PC-3 (cell line): ENCODE measurements at places on chromosomes 16 and 17.

DNA sequence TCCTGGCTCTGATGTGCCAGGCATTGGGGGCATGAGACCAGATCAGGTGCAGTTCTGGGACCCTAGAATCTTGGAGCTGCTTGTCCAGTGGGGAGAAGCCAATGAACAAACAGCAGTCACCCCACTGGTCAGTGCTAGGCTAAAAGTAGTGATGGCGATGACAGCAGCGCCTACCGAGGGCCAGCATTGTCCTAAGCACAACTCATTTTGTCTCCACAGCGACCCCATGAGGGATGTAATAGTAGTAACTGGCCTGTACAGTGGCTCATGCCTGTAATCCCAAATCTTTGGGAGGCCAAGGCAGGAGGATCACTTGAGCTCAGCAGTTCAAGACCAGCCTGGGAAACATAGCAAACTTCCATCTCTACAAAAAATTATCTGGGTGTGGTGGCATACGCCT lies 6.2 kb downstream of the SMCR8 start:
- H3K36me3 ChIP-seq, result peaks cover 20% of the 10 kb centered on the region
- H3K27me3 ChIP-seq, result no peaks in the 10 kb centered on the region
- DNase-seq, result peak; percentile 36
- H3K27ac ChIP-seq, result no peak overlapping the region
- no peak overlapping the region for H3K4me3 ChIP-seq

DNA sequence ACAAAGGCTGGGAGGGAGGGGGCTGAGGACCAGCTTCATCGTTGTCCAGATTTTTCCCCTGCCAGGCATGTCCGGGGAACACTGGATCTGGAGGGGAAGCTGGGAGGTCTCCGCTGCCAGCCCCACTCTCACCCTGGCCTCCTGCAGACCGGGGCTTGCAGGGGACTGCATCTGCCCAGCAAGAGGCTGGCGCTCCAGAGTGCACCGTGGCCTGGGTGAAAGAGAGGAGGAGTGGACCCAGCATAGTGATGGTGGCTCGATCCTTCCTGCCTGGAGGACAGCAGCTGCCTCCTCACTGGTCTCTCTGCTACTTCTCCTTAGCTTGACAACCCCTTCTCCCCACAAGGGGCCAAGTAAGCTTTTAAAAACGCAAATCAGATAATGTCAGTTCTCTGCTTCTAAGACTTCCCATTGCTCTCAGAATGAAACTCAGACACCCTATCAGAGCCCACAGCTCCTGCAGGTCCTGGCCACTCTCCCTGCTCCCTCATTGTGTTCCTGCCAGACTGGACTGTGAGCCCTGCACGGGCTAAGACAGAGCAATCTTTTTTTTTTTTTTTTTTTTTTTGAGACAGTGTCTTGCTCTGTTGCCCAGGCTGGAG lies 15.0 kb downstream of the CPNE2 start:
- no peaks in the 10 kb centered on the region for H3K36me3 ChIP-seq
- H3K4me3 ChIP-seq, result no peak overlapping the region
- no peaks in the 10 kb centered on the region for H3K4me1 ChIP-seq

DNA sequence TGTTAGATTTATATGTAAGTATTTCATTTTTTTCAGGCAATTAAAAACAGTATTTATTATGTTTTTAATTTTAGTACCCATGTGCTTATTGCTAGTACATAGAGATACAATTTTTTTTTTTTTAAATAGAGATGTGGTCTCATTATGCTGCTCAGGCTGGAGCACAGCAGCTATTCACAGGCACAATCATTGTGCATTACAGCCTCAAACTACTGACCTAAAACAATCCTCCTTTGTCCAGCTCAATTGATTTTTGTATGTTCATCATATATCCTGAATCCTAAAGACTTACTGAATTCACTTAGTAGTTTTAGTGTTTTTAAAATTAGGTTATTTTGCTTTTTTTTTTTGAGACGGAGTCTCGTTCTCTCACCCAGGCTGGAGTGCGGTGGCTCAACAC lies 26.3 kb downstream of the SPECC1 start:
- no peaks in the 10 kb centered on the region for H3K4me1 ChIP-seq
- no peak overlapping the region for H3K27ac ChIP-seq
- H3K4me3 ChIP-seq, result no peak overlapping the region
- H3K27me3 ChIP-seq, result no peaks in the 10 kb centered on the region

DNA sequence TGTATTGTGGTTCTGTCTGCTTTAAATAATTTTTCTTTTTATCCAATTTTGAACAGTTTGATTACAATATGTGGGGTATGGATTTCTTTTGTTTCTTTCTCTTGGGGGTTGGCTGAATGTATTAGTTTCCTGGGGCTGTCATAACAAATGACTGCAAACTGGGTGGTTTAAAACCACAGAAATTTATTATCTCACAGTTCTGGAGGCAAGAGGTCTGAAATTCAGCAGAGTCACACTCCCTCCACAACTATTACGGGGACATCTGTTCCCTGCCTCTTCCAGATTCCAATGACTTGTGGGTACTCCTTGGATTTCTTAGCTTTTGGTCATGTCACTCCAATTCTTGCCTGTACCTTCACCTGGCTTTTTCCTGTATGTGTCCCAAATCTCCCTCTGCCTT lies 23.7 kb downstream of the COX11 start:
- peaks cover 23% of the 10 kb centered on the region for H3K4me1 ChIP-seq
- H3K27ac ChIP-seq, result no peak overlapping the region
- no peak for DNase-seq
- H3K36me3 ChIP-seq, result peaks cover 21% of the 10 kb centered on the region
- no peaks in the 10 kb centered on the region for H3K27me3 ChIP-seq
- no peak overlapping the region for H3K4me3 ChIP-seq

- no peak for DNase-seq
- no peaks in the 10 kb centered on the region for H3K27me3 ChIP-seq
- H3K36me3 ChIP-seq, result no peaks in the 10 kb centered on the region; the same call in 1 of the 2 replicates
- no peak overlapping the region for H3K4me3 ChIP-seq
Observed at GRCh38 chr17:6453279-6454024, 9.2 kb downstream of the PIMREG start.

DNA sequence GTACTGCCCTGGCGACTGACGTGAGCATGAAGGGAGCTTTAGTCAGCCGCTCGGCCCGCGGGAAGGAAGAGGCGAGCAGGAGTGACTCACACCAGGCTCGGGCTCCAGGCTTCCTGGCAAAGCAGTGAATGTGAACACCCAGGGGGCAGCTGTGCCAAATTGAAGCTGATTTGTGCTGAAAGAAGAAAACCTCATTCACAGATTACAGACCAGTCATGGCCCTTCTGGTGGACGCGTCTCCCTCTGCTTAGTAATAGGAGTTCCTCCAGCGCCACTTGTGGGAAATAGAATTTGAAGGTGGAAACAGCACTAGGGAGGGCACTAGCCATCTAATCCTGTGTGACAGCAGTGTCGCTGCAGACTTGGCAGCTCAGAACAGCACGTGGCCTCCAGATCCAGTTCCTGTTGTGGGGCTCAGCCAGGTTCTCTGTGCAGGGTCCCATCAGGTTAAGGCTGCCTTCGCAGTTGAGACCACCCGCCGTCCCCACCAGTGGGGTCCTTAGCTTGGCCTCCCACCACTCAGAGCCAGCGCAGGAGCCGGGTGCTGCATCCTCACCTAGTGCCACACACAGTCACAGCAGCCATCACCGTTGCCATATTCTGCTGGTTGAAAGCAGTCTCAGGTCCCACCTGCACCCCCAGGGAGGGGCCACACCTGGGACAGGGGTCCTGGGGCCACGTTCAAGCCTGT lies 164.5 kb upstream of the CHMP6 start:
- H3K36me3 ChIP-seq, result peaks cover 15% of the 10 kb centered on the region; the same call in 1 of the 2 replicates
- peak overlapping the region; percentile 96 for H3K27ac ChIP-seq

GRCh38 chr17:74579900-74580299 lies 12.2 kb downstream of the CD300LD start:
- no peaks in the 10 kb centered on the region for H3K4me1 ChIP-seq
- no peak overlapping the region for H3K4me3 ChIP-seq

DNA sequence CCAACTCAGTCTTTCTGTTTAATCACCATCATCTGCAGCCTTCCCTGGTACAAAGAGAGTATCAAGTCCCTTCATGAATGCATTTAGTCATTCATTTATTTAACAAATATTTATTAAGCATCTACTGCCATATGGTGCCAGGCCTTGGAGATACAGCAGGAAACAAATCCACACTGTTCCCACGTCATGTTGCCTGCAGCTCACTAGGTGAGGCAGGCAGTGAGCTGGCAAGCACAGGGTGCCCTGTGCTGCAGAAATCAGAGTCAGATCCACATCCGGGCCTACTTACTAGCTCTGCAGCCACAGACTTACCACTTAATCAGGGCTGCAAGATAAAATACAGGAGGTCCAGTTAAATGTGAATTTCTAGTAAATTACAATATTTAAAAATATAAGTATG lies 38.5 kb upstream of the CES5A start:
- no peaks in the 10 kb centered on the region for H3K27me3 ChIP-seq
- no peak for DNase-seq
- H3K4me1 ChIP-seq, result no peaks in the 10 kb centered on the region
- no peak overlapping the region for H3K4me3 ChIP-seq

GRCh38 chr16:88888461-88889387 lies 22.3 kb upstream of the PABPN1L start:
- no peak overlapping the region for H3K4me3 ChIP-seq
- no peaks in the 10 kb centered on the region for H3K36me3 ChIP-seq
- H3K27me3 ChIP-seq, result no peaks in the 10 kb centered on the region
- H3K4me1 ChIP-seq, result no peaks in the 10 kb centered on the region

- peak overlapping the region; percentile 57 for H3K27ac ChIP-seq
- DNase-seq, result peak; percentile 91
- H3K4me1 ChIP-seq, result peaks cover 24% of the 10 kb centered on the region
Observed at GRCh38 chr16:25109643-25110042, 1.9 kb upstream of the LCMT1 start.

- H3K4me1 ChIP-seq, result peaks cover 36% of the 10 kb centered on the region
- peak overlapping the region; percentile 88 for H3K27ac ChIP-seq
- no peaks in the 10 kb centered on the region for H3K36me3 ChIP-seq
- DNase-seq, result peak; percentile 99
- H3K27me3 ChIP-seq, result no peaks in the 10 kb centered on the region
Observed at GRCh38 chr17:65785109-65785508, 223.7 kb upstream of the AXIN2 start.

GRCh38 chr16:912684-913613 lies 57.8 kb downstream of the LMF1 start:
- no peaks in the 10 kb centered on the region for H3K4me1 ChIP-seq
- no peak overlapping the region for H3K27ac ChIP-seq
- no peaks in the 10 kb centered on the region for H3K27me3 ChIP-seq
- H3K4me3 ChIP-seq, result no peak overlapping the region

DNA sequence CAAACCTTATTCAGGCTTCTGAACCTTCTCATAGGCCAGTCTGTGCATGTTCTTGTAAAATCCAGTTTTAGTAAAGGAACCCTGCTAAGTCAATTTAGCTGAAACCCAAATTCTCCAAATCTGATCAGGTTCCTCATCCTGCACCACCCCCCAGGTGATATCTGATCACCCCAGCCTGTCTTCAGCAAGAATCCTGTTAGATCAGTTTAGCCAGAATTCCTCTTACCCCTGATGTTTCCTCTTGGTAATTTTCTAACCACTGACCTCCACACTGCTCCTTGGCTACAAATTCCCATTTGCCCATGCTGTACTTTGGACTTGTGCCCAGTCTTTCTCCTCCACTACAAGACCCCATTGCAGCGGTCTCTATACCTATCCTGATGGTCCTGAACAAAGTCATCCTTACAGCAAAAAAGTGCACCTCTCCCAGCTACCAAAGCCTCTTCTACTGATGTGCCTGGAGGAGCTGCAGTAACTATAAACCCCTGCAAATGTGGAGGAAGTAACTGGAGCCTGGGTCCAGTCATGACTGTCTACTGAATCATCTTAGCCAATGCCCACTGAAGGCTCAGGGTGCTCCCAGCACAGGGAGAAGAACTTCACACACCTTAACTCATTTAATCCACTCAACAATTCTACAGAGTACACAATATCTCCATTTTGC lies 23.8 kb downstream of the TEX14 start:
- H3K4me3 ChIP-seq, result peak overlapping the region; percentile 20; the same call in 1 of the 2 replicates
- H3K27me3 ChIP-seq, result no peaks in the 10 kb centered on the region
- peak; percentile 87 for DNase-seq
- H3K36me3 ChIP-seq, result no peaks in the 10 kb centered on the region

DNA sequence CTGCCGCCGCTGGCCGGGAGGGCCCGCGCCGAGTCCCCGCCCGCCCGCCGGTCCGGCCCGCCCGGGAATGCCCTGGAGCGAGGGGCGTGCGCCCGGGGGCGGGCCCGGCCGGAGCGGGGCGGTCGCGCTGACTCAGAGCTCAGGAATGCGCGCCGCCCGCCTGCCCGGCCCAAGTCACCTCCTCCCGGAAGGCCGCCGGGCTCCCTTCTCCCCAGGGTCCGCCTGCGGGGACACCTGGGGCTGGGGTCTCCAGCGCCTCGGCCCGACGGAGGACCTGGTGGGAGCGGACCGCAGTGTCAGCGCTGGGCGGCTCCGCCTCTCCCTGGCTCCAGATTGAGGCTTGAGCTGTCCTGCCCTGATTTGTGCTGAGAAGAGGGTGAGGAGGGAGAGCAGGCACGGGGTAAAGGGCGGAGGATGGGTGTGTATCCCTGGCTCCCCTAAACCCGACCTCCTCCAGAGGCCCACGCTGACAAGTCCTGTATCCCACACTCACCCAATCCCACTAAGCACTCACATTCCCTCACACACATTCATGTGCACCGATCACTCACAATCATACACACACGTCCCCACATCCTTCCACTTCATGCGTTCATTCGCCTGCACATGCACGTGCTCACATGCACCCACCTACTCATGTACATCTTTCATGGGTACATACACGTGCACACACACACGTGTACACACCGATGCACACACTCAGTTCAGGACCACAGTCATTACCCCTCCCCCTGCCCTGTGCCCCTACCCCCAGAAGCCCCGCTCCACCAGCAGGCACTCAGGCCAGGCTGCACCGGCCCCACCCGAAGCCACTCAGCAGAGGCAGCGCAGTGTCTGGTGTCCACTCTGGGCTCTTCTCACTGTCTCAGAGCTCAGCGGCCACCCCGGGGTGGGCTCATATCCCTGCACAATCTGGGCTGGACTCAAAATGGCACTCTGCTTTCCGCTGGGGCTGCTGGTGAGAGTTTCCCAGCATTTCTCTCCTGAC lies at the start of gene RHBDF1:
Gene RHBDF1 (minus strand): TSS at position 71 of the 988 bp plus-strand sequence. CDS start 7,616 bp downstream, outside the sequence.
- H3K27me3 ChIP-seq, result no peaks in the 10 kb centered on the region
- H3K4me1 ChIP-seq, result peaks cover 43% of the 10 kb centered on the region
- peak within 1 kb of the TSS; percentile 73 for H3K4me3 ChIP-seq
- H3K27ac ChIP-seq, result peak within 1 kb of the TSS; percentile 25
- peak; percentile 63 for DNase-seq

DNA sequence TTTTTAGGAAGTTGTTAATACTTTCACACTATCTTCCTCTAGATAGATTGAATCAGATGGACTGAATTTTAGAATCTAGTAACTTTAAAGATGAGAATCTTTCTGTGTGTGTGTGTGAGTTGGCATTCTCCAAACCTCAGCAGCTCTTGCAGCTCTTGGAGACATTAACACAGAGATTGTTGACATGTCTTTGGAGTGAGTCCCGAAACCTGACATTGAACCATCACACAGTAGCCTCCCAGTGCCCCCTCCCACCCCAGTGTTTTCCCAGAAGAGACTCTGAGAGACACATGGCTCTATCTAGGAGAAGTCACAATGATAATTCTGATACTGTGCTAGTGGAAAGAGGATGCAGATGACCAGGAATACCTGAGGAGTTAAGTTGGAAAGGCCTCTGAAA lies 103.9 kb downstream of the CNTNAP4 start:
- H3K27ac ChIP-seq, result no peak overlapping the region
- no peaks in the 10 kb centered on the region for H3K4me1 ChIP-seq
- no peak for DNase-seq
- H3K36me3 ChIP-seq, result no peaks in the 10 kb centered on the region
- no peak overlapping the region for H3K4me3 ChIP-seq
